ENCODE measurements at places on chromosomes 2 and 18.

DNA sequence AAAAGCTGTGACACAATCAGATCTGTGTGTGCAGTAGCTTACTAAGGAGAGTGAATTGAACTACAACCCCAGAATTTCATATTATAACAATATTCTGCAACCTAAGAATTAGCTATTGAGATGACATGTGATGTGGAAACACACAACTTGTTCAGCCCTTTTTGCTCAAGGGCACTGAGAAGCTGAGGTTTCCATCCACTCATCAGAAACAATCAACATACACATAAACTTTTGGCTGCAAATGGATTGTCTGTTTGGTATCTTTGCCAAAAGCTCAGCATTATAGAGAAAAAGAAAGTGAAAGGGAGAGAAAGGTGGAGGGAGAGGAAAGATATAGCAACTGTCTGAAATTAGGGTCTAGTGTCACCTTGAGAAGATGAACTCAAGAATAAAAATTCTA, 117.2 kb upstream of the KLF7 start:
- no peak for DNase-seq

GRCh38 chr2:120680136-120680761, 55.4 kb upstream of the GLI2 start:
- DNase-seq, result peak; percentile 61

GRCh38 chr18:74476140-74476539, 19.0 kb upstream of the DIPK1C start:
- DNase-seq, result no peak

- no peak for DNase-seq
These were observed 364.3 kb upstream of the SPHKAP start for GRCh38 chr2:228545748-228546145.

GRCh38 chr2:165825041-165825440, 31.0 kb upstream of the GALNT3 start:
- DNase-seq, result peak; percentile 23

GRCh38 chr2:12361506-12361905, 355.2 kb upstream of the TRIB2 start:
- DNase-seq, result no peak

- DNase-seq, result peak; percentile 76
These were observed 249.9 kb upstream of the RBBP8 start for GRCh38 chr18:22683196-22683676.

GRCh38 chr2:3209258-3209657, 168.4 kb downstream of the EIPR1 start:
- no peak for DNase-seq

DNA sequence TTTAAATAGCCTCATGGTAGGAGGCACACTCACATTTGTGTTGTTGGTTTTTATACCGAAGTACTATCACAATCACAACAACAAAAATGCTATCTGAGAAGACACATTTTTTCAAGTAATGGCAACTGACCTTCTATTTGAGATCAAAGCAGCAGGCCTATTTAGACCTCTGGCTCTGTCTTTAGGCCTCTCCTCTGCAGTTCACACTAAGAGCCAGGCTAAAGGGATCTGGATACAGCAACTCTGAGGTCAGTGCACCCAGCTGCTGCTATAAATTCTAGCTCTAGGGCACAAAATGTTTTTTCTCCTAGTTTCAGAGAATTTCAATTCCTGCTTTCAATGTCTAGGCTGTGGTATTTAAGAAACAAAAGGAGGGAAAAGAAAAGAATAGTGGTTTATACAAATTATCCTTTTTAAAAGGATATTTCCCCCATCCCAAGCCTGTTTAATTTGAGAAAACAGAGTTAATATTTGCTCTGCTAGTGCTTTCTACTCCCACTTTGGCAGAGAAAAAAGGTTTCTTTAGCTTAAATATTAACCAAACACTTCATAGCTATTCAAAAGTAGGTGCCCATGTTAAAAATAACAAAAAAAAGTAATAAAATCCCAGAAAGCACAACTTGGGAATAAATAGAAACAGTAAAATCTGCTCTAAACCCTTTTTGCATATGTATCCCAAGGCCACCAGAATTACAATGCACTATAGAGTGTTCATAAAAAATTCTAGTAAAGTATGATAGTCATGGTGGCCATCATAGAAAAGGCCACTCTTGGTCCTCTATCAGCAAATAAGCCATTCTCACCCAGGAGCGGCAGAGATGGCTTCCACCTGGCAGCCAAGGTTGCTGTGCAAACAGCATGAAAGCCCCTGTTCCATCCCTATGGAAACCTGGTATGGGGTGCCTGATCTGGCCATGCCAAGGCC, 293.6 kb upstream of the SESTD1 start:
- no peak for DNase-seq

DNA sequence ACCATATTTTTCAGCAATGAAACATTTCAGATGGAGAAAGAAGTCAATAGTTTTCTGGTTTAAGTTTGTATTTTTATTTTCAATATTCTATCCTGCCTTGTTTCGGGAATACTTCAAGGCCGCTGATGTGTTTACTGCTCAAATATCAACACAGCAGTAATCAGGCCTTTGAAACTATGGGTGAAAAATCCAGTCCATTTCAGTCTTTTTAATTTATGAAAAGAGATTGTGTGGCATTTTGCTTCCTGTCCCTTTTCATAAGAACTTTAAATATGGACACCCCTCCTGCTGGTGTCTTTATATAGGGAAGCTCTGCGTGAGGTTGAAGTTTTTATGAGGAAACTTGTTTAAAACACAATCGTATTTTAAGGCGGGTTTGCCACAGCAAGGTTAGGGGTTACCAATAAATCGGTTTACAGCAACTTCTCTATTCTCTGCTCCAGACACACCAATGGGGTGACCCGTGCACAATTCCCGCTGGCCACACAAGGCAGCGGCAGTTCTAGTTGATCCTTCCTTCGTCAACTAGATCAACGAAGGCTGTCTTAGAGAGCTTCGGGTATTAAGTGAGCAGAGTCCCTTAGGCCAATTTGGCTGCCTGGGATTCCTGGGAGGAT, 1.2 kb upstream of the TANC1 start:
- no peak for DNase-seq

- peak; percentile 49 for DNase-seq
These were observed 16.9 kb upstream of the SLC38A11 start for GRCh38 chr2:164972216-164972615.

- peak; percentile 66 for DNase-seq
These were observed 152.1 kb downstream of the PXDN start for GRCh38 chr2:1591978-1592907.

DNA sequence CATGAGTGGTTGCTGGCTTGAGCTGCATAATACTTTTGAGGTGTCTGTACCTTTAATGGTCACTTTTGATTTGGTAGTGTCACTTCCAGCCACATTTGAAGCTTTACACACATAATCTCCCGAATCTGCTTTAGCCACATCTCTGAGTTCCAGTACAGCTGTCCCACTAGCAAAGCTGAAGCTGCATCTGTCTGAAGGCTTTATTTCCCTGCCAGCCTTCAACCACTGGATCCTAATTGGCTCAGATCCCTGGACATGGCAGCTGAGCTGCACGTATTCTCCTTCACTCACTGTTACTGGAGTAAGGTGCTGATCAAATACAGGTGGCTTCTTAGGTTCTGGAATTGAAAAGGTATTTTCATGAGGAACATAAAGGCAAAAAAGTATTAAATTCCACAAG, 99.7 kb downstream of the TTN start:
- no peak for DNase-seq

DNA sequence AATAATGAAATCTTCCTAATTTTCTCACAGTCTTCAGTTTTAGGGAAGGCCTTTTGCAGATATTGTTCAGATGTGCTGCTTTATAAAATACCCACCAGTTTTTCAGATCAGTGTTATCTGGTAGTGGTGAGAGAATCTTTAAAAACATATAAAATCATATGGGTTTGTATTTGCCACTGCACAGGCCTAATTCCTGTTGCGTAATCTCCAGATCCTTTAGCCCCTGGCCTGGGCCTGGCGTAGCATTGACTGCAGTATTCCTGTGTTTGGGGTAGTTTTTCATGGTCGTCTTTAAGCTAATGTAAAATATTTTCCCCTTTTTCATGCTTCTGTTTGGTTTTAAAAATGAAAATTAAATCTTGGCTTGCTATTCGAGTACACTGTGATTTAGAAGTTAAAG, 43.2 kb downstream of the TSHZ1 start:
- no peak for DNase-seq

DNA sequence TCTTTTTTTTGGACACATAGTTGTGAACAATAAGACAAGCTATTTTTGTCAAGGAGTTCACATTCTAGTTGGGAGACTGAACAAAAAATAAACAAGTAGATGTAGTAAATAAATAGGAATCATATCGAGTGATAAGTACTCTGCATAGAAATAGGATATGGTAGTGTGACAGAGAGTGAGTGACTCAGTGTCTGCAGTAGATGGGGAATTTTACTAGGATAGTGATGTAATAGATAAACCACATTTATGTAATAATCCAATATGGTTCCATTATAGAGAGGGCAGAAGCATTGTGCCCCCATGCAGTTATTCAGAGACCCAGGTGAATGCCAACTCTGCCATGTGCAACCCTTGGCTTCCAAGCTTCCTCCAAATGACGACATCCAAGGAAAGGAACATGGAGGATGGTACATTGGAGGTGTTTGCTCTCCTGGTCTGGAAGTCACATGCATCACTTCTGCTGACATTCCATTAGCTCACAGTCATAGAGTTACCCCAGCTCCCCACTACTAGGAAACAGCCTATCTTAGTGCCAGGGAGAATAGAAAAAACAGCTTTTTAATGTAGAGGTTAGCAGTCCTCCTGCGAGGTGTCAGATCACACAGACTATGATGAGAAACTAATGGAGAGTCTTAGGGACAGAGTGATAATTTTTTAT, 595.4 kb downstream of the NYAP2 start:
- peak; percentile 55 for DNase-seq

DNA sequence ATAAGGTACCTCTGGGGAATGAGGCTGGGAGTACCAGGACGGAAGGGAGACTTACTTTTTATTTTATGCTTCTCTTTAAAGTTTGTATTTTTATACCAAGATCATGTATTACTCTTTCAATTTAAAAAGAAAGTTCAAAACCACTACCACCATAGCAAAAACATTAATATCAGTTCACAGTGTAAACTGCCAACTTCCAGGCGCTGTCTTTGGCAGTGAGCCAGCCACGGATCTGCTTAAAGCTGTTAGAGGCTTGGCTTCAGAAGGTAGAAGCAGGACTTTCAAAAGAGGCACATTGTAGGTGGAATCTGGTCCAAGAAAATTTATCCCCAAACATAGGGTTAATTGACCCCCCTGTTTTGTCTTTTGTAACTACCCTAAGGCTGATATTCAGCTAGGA, 74.8 kb downstream of the B3GNT2 start:
- no peak for DNase-seq

- DNase-seq, result peak; percentile 63
These were observed 48.4 kb upstream of the PIK3C3 start for GRCh38 chr18:41906528-41907146.

DNA sequence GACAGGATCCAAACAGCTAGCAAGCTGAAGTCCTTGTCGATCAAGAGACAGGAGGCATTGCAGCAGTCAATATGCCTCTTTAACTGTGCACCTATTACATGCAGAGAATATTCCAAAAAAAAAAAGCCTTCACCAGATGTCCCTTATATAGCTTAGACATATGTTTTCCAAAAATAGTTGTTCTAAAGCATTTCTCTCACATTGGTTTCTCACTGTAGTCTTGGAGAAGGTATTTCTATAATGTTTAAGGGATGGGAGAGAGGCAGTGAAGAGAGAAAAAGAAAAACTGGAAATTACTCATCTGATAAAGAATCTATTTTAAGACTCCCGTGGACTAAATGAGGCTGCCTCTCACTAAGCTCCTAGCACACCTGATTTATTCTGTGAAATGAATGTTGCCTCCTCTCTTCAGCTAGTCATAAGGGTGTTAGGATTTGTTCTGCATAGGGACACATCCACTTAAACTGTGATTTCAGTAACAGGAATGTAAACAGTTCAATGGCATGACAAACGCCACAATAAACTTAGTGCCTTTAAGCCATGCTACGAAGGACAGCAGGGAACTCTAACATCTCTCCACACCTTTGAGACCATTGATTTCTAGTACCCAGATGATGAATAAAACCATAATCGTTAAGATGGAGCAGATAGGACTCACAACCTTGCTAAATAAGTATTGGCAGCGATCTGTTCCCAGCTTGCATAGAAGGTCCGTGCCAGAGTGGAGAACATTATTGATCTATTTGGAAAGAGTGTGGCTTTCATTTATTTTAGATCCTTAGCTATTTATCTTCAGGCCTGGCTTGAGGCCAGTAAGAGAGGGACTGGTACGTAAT, 98.6 kb upstream of the NCK2 start:
- no peak for DNase-seq

GRCh38 chr18:77320971-77321559, 71.4 kb downstream of the GALR1 start:
- DNase-seq, result no peak

- DNase-seq, result no peak
These were observed 30.1 kb downstream of the GREB1L start for GRCh38 chr18:21272016-21272579.

All from bronchial epithelial cell (primary cell).